ENCODE measurements at places on chromosomes 16 and 17.

GRCh38 chr16:51359141-51359955, 208.3 kb upstream of the SALL1 start:
- no peak for DNase-seq

- no peak for DNase-seq
These were observed 17.8 kb downstream of the SAP30BP start for GRCh38 chr17:75684924-75685323.

GRCh38 chr17:12973496-12974004, 44.3 kb downstream of the ELAC2 start:
- no peak for DNase-seq

DNA sequence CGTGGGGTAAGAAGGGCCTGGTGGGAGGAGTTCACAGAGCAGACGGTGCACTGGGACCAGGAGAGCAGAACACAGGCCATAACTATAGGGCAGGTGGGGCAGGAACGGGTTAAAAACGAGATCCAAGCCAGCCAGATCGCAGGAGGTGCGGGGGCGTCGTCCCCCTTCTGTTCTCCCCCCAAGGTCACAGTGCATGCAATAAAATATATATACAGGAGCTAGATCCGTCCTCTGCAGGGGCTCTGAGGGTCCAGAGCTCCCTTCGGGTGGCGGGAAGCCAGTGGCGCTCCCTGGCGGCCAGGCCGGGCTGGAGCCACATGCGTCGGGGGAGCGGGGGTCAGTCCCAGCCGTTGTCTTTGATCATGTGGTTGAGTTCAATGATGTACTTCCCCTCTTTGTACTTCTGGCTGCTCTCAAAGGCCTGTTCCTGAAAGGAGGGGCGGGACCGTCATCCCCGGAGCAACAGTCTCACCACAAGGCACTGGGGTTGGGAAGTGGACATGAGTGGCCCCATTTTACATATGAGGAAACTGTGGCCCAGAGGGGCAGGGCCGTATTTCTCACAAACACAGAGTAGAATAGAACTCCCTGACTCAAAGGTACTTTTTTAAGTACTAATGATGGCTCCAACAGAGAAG, 768 bp upstream of the TBX6 start:
- peak; percentile 88 for DNase-seq

DNA sequence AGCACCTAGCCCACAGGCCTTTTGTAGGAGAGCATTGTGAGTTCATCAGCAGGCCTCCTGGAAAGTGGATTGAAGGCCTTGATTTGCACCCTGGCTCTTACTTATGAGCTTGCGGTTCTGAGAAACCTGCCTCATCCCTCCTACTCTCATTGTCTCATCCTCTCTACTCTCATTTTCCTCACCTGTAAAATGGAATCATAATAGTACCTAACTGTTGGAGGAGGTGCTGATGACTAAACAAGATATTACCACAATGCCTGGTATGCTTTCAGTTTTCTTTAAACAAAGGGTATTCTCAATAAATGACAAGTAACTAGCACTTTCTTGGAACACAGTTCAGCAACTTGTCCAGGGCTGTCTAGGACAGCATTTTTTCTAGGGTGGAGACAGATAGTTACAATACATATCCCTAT, 243.1 kb upstream of the MAF start:
- DNase-seq: no peak

- no peak for DNase-seq
These were observed 32.9 kb downstream of the ITGAM start for GRCh38 chr16:31292704-31293103.

DNA sequence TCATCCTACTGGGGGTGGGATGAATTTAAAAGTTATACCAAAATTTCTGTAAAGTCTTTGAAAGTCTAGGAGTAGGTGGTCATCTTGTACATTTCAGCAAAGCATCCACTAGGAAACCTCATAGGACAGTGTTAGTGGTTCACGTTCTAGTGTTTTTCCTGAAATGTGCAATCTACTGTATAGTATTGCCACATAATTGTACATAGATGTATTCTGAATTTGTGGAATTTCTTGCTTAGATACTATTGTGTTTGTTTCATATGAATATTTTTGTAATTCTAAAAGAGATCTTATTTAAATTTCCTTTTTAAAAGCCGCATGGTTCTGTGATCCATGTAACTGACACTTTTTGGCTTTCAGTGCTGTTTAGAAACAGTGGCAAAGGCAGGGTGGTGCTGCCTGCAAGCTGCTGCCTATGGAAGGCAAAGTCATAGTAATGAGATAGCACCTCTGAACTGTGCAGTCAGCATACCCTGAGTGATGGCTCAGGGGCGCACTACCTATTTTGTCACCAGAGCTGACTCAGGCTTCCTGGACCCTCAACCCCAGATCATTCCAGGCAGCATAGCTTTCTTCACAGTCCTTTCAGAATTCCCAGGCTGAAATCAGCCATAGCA, 193.3 kb downstream of the MRTFB start:
- DNase-seq: no peak

DNA sequence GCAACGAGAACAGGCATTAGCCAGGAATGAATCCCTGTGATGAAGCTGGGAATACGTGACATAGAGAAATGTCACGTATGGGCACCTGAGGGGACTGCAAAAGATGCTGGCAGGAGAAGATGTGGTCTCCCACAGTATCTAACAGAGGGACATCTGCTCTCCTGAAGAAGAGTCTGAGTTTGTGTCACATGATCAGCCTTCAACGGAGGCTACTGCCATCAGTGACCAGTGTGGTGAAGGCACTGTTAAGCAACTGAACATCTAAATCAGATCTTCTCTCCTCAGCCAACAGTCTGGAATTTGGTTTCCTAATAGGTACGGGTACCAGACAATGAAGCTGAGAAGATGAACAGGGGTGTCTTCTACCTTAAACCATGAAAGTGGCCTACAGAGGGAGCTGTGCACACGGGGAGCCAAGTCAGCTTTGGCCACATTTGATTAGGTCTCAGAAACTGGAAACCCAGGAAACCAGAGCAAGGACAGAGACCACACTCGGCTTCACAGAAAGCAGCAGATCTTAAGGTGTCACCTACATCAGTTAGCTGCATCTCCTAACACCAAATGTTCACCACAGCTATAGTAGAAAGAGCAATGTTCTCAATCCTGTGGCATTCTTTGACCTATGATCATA, 41.8 kb downstream of the BRD7 start:
- peak; percentile 60 for DNase-seq

DNA sequence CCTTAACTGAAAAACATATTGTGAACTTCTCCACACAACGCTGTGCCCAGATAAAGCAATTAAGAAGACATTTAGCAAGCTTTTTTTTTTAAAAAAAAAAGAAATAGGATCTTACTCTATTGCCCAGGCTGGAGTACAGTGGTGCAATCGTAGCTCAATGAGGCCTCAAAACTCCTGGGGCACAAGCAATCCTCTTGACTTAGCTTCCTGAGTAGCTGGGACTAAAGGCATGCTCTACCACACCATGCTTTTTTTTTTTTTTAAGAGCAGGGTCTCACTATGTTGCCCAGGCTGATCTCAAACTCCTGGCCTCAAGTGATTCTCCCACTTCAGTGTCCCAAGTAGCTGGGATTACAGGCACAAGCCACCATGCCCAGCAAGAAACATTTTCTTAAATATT, 20.1 kb downstream of the AP1G1 start:
- no peak for DNase-seq

DNA sequence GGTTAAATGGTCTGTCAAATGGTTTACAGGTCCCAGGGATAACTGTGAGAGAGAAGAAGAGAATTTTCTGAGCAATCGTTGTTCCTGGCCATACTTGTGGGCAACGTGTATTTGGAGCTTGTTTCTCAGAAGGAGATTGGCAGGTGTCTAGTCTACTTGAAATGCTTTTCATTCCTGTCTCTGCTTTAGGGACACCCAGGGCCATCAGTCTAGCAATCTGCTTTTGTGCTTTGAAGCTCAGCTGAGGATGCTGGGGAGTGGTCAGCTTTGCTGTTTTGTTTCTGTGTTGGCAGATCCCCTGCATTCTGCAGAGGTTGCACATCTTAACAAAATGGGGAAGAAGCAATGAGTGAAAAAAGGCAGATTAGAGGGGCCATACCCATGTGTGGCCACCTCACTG, 193.7 kb downstream of the SHISA9 start:
- DNase-seq: no peak

GRCh38 chr17:44587339-44587738, 30.1 kb downstream of the FZD2 start:
- no peak for DNase-seq

- DNase-seq: no peak
These were observed 37.1 kb upstream of the SLC25A19 start for GRCh38 chr17:75326226-75326848.

DNA sequence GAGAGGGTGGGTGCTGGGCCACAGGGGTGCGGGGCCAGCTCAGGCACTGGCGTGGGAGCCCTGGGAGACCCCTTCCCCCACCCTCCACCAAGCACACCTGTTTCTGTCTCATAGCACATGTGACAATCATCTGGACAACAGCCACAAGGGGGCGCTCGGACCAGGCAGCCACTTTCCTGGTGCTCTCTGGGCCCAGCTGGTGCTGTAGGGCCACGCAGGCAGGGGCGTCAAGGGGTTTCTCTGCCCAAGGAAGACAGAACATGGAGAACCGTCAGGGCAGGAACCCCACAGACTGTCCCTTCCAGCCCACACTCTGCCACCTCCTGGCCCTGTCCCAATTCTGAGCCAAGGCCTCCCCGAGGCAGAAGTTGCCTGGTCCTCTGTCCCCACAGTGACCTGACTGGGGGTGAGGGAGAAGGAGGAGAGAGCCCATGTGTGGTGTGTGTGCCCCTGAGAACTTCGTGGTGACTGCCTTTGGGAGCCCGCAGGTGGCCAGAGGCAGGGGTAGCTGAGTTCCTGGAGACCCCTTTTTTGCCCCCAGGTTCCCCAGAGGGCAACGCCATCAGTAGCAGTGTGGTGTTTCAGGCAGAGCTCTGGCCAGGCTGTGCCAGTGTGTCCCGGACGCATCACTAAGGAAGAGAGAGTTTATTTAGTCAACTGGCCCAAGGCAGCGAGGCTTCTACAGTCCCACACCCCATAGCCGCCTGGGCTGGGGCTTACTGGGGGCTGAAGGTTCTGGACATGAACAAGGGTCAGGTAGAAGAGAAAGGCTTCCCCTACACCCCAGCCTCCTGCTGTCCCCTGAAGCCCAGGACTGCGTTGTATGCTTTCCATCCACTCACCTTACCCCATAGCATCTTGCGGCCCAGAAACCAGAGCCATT, 3.1 kb upstream of the SETD6 start:
- peak; percentile 69 for DNase-seq

DNA sequence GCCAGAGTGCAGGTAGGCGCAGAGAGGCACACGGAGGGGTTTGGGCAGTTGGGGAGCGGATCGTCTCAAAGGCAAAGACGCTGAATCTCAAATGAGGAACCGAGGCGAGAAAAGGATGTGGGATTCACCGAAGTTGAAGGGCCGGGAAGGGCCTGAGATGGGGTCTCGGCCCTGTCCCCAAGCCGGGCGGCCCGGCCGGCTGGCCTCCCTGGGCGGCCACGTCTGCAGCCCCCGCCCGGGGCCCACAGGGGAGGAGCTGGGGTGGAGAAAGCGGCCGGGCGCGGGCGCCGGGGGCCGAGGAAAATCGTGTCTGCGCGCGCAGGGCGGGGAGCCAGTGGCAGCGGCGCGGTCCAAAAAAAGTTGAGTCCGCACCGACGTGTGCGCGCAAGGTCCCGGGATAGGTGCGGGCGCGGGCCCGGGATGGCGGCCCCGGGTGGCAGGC, 458 bp downstream of the SLC12A4 start:
- DNase-seq: peak; percentile 38

GRCh38 chr17:36498560-36499300, 12.2 kb downstream of the ZNHIT3 start:
- no peak for DNase-seq

GRCh38 chr17:12510535-12510934, 155.2 kb upstream of the MYOCD start:
- DNase-seq: no peak

DNA sequence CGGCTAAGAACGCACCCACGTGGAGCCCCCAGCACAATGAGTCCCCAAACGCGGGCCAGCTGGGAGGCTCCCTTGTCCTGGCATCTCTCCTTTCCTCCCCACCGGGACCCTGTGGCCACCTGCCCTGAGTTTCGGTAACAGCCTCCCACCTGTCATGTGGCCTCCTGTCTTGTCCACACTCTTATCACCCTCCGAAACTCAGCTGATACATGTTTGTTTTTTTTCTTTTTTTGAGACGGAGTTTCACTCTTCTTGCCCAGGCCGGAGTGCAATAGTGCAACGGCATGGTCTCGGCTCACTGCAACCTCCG, 105.7 kb upstream of the CREBBP start:
- DNase-seq: no peak

DNA sequence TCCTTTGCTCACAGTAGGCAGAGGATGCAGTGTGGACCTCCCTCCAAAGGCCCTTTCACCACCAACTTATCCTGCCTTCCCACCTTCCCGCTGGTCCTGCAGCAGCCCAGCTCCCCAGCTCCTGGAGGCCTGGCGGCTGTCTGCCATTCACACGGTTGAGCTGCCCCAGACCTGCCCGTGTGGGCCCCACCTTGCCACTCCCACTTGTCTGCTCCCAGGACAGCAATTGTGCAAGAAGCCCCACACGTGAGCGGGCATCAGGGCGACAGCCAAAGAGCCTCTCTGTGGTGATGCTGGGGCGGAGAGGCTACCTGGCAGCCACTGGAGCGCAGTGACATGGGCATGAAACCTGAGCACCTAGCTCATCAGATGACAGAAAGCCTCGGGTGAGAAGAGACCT, 248.6 kb upstream of the MAF start:
- no peak for DNase-seq

DNA sequence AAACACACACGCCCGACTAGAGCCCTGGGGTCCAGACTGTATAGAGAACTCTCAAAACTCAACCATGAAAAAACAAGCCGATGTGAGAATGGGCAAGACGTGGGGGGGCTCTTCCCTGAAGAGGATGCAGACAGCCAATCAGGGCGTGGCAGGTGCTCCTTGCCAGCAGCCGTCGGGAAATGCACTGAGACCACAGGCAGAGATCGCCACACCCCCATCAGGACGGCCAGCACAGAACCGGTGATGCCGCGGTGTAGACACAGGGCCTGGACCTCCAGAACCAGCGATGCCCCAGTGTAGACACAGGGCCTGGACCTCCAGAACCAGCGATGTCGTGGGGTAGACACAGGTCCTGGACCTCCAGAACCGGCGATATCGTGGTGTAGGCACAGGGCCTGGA, 169.2 kb downstream of the LAT start:
- no peak for DNase-seq

- DNase-seq: no peak
These were observed at the start of gene PRSS22 for GRCh38 chr16:2857451-2858244. TSS of gene PRSS22 (minus strand) at chr16:2858170. CDS start at chr16:2858104, 66 bp downstream.

DNA sequence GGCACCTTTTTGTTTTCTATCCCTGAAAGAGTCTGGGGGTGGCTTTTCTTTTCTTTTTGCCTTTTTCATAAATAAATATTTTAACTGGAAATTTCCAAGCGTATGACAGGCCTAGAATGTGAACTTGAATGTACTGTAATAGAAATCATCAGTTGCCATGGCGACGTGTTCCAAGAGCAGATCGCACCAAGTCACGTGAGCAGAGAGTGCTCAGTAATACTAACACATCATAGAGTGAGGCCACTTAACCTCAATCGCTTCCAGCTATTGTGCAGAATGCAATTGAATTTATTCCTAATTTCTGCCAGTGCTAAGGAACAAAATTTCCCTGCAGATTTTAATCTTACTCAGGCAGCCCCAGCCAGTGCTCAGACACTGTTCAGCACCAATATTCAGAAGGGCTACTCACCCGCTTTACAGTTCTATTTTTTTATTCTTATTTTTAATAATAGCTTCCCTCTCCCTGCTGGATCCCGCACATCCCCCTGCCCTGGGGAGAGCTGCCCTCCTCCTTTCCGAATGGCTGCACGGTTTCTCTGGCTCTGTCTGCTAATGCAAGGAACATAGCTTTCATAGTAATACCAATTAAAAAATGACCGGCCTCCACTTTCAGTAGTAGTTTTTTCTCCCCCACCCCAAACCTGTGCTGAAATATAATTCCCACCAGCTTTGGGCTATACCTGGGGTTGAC, 26.2 kb upstream of the PMFBP1 start:
- no peak for DNase-seq

Data from naive B cell (primary cell).